ENCODE measurements at places on chromosomes 6 and 20.
A peak's percentile ranks its signal among the peaks of the same experiment; 100 is the strongest.

DNA sequence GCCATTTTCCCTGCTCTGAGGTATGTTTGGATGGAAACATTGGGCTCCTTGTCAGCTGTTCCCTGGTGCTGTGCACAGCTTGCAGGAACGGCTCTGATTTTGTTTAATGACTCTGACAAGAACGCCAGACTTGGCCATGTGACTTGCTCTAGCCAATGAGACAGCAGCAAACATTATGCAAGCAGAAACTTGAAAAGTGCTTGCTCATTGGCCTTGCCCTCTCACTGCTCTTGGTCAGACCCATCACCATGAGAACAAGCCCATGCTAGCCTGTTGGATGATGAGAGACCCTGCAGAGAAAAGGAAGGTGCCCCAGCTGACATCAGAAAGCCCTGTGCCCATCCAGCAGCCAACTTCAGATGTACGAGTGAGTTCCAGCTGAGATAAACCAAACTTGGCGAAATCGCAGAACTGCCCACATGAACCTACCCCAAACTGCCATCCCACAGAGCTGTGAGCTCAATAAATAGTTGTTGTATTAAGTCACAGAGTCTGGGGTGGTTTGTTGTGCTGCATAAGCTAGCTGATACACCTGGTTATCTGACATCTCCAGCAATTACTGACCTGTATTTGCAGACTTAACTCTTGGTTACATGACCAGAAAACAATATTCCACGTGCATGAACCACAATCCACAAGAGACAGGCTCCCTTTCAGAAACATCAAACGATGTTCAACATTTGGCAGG is 96.9 kb downstream of the JPH2 start:
- no peak for DNase-seq

- DNase-seq, result no peak
These were observed 22.0 kb downstream of the KIF13A start for GRCh38 chr6:17965397-17965796.

- DNase-seq, result no peak
These were observed 224.3 kb downstream of the UBE3D start for GRCh38 chr6:82841309-82841708.

GRCh38 chr6:132085731-132086130 is 134.6 kb upstream of the CCN2 start:
- DNase-seq, result no peak

DNA sequence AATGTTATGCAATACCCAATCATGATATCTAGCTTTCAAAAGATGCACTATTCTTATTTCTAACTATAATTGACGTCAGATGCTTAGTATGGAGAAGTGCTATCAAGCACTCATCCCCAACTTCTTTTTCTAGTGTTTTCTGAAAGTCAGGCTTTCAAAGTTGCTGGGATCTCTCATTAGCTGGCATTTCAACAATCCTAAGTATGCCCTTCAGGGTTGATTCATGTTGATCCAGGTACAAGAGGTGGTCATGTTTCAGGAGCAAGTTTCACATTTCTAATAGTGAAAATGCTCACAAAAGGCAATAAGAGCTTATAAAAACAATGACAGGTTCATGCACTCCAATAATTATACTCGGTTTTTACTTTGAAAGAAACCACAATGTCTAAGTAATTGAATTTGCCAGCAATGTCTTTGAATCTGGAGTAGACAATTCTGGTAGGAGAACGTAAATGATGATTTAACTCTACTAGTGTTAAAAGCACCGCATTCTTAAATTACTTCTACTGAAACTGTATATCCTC is 193.7 kb upstream of the KHDRBS2 start:
- DNase-seq, result no peak

- DNase-seq, result no peak
These were observed 741.4 kb upstream of the MAP3K7 start for GRCh38 chr6:91328241-91328640.

- no peak for DNase-seq
These were observed 26.3 kb upstream of the ZNF318 start for GRCh38 chr6:43395776-43396175.

GRCh38 chr6:105588123-105588710 is 185.3 kb upstream of the PREP start:
- no peak for DNase-seq

DNA sequence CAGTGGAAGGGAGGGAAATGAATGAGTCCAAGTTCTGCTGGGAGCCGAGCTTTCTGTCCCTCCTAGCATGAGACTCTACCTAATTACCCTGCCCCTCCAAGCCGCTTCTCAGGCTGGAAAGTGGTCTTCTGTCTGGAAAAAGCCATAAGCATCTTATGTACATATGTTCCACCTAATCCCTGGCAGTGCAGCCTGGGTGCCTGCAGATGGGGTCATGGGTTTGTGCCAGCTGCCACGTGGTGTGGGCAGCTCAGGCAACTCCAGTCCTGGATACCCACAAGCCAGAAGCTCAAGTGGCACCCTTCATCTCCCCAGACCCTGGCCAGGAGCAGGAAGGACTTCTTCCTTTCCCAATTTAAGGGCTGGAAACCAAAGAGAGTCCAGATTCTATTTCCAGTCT is 253.1 kb downstream of the LY86 start:
- DNase-seq, result peak; percentile 18

- DNase-seq, result no peak
These were observed 39.1 kb upstream of the ANKRD60 start for GRCh38 chr20:58267389-58268215.

- DNase-seq, result no peak
These were observed 140.9 kb downstream of the PHACTR3 start for GRCh38 chr20:59745201-59745600.

DNA sequence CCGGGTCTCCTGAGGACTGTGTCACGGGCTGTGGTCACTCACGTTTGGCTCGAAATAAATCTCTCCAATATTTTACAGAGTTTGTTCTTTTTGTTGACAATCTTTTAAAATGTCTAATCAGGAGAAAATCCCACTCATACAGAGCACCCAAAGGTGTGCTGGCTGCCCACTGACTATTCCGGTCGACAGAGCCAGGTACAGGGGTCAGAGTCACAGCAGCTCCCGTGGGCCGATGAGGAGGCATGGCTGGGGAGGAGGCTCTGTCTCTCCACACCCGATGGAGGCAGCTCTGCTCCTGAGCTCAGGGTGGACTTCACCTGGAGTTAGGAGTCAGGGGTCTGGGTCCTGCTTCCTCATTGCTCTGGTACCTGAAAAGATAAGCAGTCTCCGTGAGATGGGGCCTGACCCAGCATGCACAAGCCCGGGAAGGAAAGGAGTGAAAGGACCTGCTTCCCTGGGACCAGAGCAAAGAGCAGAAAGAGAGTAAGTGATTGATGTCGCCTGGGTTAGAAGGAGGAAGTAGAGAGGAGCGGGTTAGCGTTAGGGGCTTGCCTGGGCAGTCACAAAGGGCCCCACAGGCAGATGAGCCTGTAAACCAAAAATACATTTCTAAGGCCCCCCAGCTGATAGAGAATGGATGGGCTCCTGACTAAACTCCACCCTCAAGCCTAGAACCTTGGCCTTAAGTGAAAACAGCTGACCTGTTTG is 53.5 kb upstream of the UNC93A start:
- DNase-seq, result no peak

DNA sequence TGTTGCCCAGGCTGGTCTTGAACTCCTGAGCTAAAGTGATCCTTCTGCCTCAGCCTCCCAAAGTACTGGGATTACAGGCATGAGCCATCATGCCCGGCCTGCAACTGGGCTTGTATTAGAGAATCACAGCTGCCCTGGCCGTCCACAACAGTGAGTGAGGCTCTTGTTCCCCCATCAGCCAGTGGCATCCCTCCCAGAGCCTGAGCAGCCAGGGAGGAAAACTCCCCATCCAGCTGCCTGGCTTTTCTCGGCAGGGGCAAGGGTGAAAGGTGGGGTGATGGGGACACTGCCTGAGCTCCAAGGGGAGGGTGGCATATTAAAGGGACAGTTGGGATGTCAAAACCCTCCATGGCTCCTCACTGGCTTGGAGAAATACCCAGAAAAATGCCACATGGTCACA is 185.6 kb downstream of the NFATC2 start:
- DNase-seq, result no peak

DNA sequence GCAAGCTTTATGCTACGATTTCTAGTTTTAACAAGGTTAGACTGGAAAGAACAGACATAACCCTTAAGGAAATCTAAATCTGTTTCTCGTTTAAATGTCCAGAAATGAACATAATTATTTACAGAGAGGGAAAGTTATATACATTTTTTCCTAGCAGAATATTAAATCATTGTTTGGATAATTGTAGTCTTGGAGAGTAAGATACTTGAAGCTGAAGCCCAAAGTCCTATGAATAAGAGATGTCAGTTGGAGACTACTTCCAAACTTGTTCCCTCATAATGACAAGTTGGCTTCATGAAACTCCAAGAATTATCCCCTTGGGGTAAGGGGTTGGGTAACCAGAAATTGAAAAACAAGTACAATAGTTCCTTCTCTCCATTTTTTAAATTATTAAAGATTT is 911.1 kb upstream of the MAN1A1 start:
- no peak for DNase-seq

- DNase-seq, result no peak
These were observed 5.4 kb upstream of the GINM1 start for GRCh38 chr6:149560736-149561135.

- DNase-seq, result no peak
These were observed 48.9 kb upstream of the ENPP5 start for GRCh38 chr6:46219661-46220060.

- DNase-seq, result no peak
These were observed 26.9 kb upstream of the EYA4 start for GRCh38 chr6:133214267-133214666.

DNA sequence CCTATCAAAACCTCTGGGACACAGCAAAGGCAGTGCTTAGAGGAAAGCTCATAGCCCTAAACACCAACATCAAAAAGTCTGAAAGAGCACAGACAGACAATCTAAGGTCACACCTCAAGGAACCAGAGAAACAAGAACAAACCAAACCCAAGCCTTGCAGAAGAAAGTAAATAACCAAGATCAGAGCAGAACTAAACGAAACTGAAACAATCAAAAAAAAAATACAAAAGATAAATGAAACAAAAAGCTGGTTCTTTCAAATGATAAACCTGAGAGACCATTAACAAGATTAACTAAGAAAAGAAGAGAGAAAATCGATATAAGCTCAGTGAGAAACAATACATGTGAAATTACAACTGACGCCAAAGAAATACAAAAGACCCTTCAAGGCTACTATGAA is 34.8 kb upstream of the RUNX2 start:
- DNase-seq, result no peak

- DNase-seq, result peak; percentile 26
These were observed 134.9 kb downstream of the BCAS1 start for GRCh38 chr20:53935344-53936084.

- no peak for DNase-seq
These were observed 50.3 kb upstream of the FNDC1 start for GRCh38 chr6:159118924-159119323.

- no peak for DNase-seq
These were observed 107.5 kb downstream of the CENPW start for GRCh38 chr6:126447367-126447766.

DNA sequence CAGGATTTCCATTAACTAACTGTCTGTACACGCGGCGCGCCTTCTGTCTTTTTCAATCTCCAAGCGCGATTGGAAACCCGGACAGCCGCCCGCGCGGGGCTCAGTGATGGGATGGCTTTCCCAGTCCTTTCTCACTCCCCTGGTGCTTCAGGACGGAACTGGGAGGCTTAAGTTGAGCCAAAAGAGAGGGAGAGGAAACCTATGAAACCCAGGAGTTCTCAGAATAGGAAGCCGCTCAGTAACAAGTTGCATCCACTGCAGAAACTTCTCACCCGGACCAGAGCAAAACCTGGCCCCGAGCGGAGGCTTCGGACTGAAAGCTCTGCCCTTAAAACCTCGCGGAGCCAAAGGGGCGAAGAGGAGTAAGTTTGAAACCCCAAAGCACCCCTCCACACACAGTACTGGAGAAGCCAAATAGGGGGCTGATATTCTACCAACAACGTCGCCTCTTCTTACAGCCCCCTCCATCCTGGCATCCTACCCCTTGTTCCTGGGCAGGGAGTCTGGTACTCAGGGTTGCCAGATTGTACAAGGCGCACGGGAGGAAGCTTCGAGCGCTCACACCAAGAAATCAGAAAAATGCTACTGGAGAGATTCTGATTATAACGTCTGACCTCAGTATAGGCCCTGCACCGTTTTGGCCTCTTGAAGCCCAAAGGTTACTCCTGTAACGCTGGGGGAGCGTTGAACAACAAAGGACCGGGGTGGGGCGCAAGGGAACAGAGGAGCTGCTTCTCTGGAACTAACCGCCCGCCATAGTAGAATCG is 906 bp upstream of the COL12A1 start:
- DNase-seq, result no peak

DNA sequence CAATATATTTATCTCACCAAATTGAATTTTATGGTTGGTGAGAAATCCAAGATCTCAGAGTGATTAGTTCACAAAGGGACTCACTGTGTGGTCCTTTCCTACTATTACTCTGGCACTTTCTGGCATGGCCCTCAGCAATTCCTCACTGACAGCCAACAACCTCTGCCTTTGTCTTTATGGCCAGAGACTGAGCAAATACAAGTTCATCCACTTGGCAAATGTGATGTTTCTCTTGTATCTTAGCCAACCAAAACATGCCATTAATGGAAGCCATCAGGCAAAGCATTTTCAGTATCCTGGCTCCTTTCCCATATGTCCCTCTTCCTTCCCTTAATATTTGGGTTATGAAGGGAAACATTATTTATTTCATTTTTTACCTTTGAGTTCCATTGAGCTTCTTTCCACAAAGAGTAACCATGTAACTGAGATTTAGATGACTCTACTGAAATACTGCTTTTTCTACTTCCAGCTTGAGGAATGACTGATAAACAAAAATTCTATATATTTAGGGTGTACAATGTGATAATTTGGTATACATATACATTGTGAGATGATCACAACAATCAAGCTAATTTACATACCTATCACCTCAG is 30.8 kb upstream of the SMLR1 start:
- DNase-seq, result no peak

GRCh38 chr20:49989234-49990065 is 6.7 kb downstream of the SNAI1 start:
- DNase-seq, result no peak

- DNase-seq, result no peak
These were observed 71.5 kb downstream of the CD83 start for GRCh38 chr6:14189074-14189473.

DNA sequence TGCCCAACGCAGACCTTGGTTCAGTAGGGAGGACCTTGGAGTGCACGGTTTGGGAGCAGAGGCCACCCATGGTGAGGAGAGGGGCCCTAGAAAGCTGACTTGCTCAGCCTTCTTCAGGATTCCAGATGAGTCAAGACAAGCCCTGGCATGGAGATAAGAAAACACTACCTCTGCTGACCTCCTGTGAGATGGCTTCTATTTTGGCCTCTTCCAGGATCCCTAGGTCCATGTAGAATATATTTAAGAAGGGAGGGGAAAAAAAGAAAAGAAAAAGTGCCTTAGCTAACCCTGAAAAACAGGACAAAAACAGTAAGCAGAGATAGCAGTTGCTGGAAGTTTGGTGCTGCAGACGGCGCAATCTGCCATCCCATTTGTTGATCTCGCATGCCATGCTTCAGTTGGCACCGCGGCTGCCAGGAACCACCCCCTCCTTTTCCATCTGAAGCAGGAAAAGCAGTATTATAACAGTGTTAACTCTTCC is 100.0 kb downstream of the ARMC2 start:
- no peak for DNase-seq

Measured in GF-D8 (cell line).